ENCODE measurements at places on chromosomes 6 and 20.
A peak's percentile ranks its signal among the peaks of the same experiment; 100 is the strongest.

DNA sequence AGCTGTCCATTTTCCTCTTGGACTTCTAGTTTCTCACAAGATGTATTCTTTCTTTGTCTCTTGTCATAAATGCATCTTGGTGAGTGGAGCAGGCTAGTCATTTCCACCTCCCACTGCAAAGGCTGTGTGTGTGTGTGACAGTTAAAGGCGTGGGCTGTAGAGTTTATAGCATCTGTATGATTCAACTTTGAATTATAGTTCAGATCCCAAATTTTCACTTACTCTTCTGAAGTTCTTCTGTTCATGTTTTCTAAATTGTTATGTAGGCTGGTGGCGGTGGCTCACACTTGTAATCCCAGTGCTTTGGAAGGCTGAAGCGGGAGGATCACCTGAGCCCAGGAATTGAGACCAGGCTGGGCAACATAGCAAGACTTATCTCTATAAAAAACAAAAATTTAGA, 44.7 kb upstream of the GRIK2 start:
- no peak for DNase-seq

GRCh38 chr6:25278261-25278913, 787 bp upstream of the CARMIL1 start:
- no peak for DNase-seq

DNA sequence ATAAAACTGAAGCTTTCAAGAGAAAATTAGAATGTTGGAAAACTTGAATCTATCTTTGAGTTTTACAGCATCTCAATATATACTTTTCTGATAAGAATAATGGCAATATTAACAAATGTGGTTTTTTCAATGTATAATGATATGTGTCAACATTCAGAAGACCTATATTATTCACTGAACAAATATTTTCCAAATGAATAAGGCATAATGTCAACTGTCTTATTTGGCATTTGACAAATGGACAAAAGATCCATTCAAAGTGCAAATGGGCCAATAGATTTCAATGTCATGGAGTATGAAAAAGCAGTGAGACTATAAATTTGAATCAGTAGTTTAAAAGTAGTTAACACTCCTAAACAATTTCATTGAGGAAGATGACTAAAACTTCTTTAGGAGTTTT, 20.9 kb downstream of the LMBRD1 start:
- DNase-seq: no peak

GRCh38 chr20:38304845-38305447, 990 bp downstream of the BPI start:
- DNase-seq: peak; percentile 59

GRCh38 chr20:53845980-53846379, 224.4 kb downstream of the BCAS1 start:
- DNase-seq: no peak

DNA sequence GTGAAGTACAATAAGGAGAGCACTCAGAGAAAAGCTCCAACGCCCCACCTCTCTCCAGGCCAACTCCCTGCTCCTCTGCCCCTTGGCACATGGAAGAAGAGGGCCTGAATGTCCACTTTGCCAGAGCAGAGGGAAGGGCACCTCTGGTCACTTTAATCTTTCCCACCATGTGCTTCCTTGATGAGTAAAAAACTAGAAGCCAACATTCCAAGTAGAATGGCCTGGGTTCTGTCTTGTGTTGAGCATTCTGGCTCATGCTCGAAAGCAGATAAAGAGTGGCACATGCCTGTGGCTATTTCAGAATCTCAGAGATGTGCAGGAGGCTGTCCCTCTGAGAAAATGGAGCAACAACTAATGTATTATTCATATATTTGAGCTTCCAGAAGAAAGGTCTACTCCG, 177.4 kb upstream of the PLN start:
- DNase-seq: no peak

DNA sequence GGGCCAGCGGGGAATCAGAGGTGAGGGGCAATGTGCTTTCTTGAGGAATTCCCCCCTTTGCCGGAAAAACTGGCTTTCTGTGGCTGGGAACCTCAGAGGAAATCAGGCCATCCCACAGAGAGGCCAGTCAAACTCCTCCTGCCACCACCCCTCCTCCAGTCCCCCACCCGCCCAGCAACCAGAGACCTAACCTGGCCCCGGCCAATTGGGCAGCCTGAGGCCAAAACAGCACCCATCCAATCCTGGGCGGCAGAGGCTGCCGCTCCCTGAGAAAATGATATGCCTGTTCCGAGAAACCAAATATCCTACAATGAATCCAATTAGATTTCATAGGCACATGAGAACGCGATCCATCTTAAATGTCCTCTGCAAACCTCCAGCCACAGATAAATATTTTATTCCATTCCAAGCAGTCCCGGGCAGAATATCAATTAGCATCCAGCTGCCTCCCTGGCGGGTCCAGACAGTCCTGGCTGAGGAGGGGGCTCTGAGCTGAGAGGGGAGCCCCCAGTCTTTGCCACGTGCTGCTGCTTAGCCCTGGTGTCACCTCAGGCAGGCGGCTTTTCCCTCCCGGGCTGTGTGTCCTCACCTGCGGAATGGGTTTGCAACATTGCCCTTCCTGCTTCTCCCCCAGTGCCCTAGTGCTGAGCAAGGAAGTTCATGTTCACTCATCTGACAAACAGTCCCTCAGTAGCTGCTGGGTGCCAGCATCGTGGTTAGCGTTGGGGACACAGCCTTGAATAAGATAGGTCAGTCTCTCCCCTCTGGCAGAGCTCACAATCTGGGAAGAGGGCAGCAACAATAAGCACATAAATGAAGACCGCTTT, 95.0 kb downstream of the DLGAP4 start:
- DNase-seq: no peak

DNA sequence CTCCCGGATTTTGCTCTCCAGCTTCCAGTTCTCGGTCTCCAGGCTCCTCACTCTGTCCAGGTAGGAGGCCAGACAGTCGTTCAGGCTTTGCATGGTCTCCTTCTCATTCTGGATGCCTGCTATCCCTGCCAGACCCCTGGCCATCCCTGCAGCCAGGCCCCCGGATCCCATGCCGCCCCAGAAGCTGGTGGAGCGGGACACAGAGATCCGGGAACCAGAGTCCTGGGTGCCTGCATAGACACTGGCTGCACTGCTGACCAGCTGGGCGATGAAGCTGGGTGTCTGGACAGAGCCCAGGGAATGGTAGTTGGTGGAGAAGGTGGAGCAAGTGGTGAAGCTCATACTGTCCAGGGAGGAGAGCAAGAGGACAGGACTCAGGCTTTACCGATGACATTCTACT, 2.9 kb upstream of the CALHM6 start:
- no peak for DNase-seq

GRCh38 chr6:116158641-116159040, 32.7 kb upstream of the COL10A1 start:
- DNase-seq: no peak

- no peak for DNase-seq
Observed at GRCh38 chr6:56663344-56663743, 20.7 kb upstream of the DST start.

GRCh38 chr20:9480066-9480465, 34.3 kb upstream of the LAMP5 start:
- DNase-seq: no peak
